ENCODE measurements at places on chromosomes 1 and 21. TPM values are rescaled to one million over a fixed set of nuclear protein-coding genes. Genes with fewer than 3 reads are reported as not detected.

C1orf216 gene
- 15.6 TPM for total RNA-seq

DNA sequence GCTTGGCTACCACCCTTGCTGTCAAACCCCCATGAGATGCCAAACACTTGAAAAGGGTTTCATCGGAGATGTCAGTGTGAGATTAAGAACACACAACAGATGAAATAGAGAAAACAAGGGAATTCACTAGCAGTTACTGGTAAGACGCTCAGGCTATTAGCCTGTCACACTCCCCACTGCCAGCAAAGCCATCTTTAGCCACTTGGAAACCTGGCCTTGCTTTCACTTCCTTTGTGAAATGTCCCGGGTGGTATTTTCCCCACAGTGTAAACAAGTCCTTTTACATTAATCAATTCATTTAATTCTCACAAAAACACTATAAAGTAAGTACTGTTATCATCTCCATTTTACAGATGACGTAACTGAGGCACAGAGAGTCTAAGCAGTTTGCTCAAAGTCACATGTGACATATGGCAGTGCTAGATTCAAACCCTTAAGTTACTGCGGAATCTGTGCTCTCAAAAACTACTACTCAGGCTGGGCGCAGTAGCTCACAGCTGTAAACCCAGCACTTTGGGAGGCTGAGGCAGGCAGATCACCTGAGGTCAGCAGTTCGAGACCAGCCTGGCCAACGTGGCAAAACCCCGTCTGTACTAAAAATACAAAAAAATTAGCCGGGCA lies 32.7 kb upstream of the KHDRBS1 start:
- DNase-seq = no peak

DNA sequence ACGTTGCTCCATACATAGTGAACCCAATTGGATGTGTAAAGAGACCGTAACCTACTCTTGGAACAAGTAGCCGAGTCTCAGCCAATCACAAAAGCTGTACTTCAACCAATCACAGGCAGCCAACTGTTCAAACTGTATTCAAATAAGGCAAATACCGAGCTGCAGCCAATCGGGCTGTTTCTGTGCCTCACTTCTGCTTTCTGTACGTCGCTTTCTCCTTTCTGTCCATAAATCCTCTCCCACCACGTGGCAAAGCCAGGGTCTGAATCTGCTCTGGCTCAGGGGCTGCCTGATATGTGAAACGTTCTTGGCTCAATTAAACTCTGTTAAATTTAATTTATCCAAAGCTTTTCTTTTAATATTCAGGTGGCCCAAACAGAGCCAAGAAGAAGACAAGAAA lies 210.3 kb downstream of the URB2 start:
- no peak for DNase-seq

- DNase-seq = peak; percentile 83
Measured at GRCh38 chr1:182575540-182576149, 13.4 kb downstream of the RNASEL start.

- peak; percentile 40 for DNase-seq
Measured at GRCh38 chr1:236913371-236914037, 90.7 kb downstream of the MT1HL1 start.

DNA sequence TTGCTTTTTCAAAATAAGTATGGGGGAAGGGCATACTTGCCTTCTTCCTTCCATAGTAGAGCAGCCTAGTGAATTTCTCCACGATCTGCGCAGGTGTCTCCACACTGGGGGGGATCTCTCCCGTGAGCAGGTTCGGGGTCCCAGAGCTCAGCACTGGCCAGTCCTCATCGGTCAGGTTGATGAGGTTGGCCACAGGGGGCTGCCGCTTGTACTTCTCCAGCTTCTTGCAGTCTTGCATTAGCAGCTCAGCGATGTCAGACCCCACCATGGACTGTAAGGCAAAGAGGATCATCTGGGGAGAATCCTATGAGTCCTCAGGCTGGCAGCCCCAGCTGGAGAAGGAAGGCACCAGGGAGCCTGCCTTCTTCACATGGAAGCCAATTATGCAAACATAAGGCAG lies 11.8 kb downstream of the SEC16B start:
- no peak for DNase-seq
